ENCODE measurements at places on chromosomes 1 and 21. TPM values are rescaled to one million over a fixed set of nuclear protein-coding genes. Genes with fewer than 3 reads are reported as not detected.

- DNase-seq = no peak
Observed at GRCh38 chr1:85898861-85899260, 190.6 kb upstream of the ZNHIT6 start.

DNA sequence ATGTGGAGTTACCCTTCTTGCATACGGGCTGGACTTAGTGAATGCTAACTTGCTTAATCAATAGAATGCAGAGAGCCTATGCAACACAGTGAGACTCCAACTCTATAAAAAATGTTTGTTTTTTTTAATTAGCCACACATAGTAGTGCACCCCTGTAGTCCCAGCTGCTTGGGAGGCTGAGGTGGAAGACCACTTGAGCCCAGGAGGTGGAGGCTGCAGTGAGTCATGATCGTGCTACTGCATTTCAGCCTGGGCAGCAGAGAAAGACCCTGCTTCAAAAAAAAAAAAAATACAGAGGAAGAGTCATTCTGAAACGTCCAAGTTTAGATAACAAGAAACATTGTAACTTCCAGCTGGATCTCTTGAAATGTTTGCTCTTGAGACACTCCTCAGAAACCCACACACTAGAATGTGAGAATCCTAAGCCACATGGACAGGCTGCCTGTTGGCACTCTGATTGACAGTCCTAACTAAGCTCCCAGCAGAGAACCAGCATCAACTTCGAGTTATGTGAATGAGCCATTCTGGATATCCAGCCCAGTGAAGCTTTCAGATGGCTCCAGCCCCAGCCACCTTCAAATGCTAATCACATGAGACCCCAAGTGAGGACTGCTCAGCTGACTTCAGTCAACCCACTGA lies 20.0 kb upstream of the CAP1 start:
- DNase-seq = no peak

DNA sequence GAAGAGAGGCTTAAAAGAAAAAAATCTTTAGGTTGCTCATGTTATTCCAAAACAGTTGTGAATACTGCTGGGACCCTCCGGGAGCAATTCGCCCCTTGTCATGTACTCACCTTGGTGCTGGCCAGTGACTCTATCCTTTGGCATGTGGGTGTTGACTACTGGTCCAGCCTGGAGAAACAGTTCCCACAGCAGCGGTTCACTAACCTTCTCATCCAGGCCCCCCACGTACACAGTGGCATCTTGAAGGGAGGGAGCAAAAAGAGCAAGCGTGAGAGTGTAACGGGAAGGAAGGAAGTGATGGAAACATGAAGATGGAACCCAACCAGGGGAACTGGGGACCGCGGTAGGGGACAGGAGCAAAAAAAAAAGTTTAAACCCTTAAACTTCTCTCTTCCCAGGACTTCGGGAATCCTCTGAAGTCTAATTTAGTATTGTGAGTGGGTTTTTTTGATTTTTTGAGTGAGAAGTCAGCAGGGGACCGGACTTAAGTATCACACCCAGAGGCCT lies 494 bp downstream of the SF3B4 start:
- no peak for DNase-seq

DNA sequence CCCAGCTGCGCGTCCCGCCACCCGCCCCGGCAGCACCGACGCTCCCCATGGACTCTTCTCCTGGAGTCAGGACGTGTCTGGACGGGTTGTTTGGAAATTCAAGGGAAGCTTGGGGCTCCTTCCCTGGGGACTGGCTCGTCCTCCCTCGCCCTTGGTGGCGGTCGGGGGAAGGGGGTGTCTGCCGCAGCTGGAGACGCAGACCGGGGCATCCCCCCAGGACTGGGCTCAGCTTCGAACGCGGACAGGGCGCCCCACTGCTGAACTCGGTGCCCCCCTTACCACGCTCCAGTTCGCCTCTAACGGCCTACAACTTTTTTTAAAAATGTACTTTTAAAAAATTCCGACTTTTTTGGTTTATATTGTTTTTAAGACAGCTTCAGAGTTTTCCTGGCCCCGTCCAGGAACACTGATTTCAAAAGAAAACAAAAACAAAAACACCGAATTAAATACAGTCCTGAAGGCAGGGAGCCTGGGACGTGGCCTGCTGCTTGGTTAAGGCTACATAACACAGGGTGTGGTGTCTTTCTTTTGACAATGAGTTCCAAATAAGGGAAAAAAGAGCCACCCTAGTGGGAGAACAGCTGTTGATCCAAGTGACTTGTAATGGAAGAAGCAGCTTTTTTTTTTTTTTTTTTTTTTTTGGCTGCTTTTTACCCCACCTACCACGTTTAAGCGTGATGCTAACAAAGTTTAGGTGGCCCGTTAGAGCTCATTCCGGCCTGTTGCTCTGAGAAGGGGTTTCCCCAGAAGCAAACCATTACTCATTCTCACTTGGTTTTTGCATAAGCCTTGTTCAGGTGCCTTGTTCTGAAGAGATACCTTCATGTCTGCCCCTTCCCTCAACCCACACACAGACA lies 862 bp upstream of the DIPK1A start:
- no peak for DNase-seq

The CAMSAP2 gene
- 51.1 TPM for total RNA-seq

The SLC44A3 gene
- 129 TPM for total RNA-seq

The RSPH1 gene
- 0.42 TPM for total RNA-seq

The JAM2 gene
- total RNA-seq = 4.6 TPM

DNA sequence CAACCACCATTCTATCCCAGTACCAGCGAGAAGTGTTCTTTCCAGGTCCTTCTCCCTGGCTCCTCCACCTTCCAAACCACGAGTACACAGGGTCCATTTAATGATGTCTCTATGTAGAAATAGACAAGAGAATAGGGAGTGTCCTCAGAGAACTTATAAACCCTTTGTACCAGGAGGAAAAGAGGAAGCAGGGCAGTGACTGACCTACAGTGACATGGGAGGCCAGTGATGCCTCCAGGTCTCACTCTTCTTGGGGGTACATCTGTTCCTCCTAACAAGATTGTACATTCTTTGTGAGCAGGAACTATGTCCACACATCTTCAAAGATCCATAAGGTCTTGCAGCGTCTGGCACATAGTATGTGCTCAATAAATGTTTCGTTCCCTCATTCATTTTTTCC lies 18.7 kb upstream of the FMOD start:
- no peak for DNase-seq

- no peak for DNase-seq
Observed at GRCh38 chr1:210132582-210132981, 100.0 kb upstream of the SERTAD4 start.

DNA sequence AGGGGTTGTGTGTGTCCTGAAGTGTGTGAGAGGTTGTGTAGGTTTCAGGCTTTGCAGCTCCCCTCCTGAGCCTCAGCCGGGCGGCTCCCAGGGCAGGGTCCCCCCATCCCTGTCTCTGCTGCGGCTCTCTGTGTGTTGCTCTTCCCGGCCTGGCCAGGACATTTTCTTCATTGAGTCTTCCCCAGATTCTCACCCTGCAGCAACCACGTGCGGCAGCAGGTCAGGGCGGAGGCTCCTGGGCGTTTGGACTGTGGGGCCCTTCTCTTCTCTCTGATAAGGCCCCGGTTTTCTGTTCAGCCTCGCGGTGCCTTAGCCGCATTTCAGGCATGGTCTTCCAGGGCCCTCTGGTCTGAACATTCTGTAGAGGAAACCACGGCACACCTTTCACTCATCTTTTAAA lies 1.8 kb upstream of the TCP10L start:
- no peak for DNase-seq

DNA sequence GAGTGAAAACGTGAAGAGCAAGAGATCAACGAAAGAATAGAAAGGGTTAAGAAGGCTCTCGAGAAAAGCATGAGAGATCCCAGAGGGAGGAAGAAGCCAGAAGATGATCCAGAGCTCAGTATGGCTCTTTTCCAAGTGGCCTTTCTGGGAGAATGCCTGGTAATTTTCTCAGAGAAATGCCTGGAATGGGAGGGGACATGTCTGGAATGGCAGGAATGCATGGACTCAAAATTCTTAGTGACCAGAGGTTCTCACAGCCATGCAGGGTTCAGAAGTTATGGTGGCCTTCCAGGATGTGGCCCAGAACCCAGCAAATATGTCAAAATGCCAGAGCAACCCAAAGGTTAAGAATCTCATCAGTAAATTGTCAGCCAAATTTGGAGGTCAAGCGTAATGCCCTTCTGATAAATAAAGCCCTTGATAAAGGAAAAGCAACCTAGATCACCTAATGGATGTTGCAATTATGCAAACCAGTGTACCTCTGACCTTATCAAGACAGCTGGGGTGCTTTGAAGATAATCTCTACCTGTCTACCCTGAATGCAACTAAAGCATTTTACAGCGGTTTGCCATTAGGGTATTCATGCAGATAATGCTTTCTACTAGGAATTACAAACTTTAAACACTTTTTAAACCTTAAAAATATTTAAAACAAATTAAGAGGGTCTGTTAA lies 53.1 kb downstream of the NBPF6 start:
- DNase-seq = no peak

- no peak for DNase-seq
Observed at GRCh38 chr1:231312432-231312788, 25.2 kb downstream of the EXOC8 start.

DNA sequence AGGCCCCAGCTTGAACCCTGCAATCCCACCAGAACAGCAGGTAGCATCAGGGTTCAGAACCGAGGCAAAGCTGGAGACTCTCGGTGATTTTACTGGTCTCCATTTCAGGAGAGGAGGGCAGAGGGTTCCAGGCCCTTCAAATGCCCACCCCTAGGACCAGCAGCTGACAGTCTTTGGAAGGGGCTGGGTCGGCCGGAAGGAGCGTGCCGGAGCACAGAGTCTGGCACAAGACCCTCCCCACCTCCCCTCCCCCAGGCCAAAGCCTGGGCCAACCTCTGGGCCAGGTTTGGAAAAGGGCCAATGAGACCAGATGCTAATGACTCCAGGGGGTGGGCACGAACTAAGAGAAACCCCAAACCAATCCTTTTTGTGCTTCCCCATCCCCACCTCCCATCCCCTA lies 6.9 kb downstream of the FBXO2 start:
- no peak for DNase-seq

- DNase-seq = no peak
Observed at GRCh38 chr1:240000634-240001033, 91.0 kb upstream of the FMN2 start.

The ANGPTL7 gene
- not detected for total RNA-seq

GRCh38 chr1:205454903-205455335 lies 926 bp downstream of the BLACAT1 start:
- no peak for DNase-seq

- no peak for DNase-seq
Observed at GRCh38 chr1:227654431-227654830, 80.7 kb downstream of the JMJD4 start.

The MMEL1 gene
- 4.0 TPM for total RNA-seq

The UBE2U gene
- not detected for total RNA-seq

DNA sequence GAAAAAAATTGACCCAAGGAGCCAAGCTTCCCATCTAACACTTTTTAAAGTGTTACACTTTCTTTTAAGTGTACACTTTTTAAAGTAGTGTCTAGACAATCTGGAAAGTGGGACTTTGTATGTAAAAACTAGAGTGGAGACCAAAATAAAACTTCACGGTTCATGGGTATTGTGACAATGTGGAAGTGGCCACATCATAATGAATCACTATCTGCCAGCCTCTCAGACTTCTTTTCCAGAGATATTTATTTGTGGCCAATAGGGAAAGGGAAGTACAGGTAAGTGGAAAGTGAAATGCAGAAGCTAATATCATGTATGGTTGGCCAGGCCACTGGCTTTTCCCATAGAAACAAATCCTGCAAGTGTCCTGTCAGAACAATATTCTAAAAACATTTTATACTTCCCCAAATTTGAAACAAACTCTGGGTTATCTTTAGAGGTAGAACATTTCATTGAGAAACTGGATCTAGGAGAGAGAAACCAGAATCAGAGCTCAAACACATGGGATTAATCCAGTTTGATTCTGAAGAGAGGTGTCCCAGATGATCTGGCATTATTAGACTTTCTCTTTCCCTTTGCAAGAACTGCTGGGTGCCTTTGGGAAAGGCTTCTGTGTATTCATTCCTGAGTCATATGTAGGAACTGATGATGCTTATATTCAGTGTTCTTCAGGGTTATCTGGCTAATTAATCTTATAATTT lies 2.0 kb downstream of the TNFSF18 start:
- DNase-seq = no peak

DNA sequence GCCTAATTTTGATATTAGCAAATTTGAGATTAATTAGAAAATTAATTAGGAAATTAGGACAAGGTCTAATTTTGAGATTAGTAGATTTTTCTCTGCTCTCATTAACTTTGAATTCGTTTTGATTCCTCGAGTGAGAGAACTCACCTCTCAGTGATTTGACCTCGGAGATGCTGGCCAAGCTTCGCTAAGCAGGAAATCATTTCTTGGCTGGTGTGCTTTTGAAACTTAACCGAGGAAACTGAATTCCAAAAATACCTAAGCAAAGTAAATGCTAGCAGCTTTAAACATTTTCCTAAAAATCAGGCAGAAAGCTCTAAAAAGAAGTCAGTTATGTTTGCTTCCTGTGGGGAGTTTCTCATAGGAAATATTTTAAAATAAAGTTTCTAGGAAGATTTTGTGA lies 34.9 kb downstream of the CDC14A start:
- no peak for DNase-seq

DNA sequence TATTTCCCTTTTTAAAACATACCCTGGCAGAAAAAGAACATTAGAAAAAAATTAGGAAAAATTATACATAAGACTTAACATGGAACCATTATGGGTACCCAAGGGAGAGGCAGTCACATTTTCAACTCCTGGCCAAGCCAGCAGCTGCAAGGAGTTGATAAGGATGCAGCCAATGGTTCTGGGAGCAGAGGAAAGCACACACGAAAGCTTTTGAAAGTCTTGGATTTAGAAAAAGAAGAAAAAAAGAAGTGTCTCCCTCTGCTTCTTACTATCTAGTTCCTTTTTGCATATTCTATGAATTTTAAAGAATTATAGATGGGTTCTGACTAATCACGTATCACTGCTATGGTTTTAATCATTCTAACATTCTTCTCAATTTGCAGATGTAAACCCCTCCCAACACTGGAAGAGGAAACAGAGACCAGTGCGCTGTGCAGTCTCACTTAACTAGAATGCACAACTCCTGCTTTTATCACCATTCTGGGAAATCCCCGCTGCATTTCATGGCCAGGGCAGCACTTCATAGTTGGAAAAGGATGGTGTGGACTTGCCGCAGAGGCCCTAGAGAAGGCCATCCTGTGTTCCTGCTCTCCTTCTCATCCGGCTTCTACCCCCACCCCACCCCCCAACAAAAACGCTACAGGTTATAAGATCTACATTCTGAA lies 2.7 kb upstream of the CD58 start:
- DNase-seq = no peak

GRCh38 chr1:232473324-232473723 lies 156.6 kb downstream of the SIPA1L2 start:
- no peak for DNase-seq

The CAPN8 gene
- not detected for total RNA-seq

- DNase-seq = no peak
Observed at GRCh38 chr21:25842925-25843324, 108.2 kb downstream of the GABPA start.

The MEX3A gene
- 114 TPM for total RNA-seq
